Glutamatergic neuron (in vitro differentiated cells): ENCODE measurements at places on chromosomes 6 and 20.

DNA sequence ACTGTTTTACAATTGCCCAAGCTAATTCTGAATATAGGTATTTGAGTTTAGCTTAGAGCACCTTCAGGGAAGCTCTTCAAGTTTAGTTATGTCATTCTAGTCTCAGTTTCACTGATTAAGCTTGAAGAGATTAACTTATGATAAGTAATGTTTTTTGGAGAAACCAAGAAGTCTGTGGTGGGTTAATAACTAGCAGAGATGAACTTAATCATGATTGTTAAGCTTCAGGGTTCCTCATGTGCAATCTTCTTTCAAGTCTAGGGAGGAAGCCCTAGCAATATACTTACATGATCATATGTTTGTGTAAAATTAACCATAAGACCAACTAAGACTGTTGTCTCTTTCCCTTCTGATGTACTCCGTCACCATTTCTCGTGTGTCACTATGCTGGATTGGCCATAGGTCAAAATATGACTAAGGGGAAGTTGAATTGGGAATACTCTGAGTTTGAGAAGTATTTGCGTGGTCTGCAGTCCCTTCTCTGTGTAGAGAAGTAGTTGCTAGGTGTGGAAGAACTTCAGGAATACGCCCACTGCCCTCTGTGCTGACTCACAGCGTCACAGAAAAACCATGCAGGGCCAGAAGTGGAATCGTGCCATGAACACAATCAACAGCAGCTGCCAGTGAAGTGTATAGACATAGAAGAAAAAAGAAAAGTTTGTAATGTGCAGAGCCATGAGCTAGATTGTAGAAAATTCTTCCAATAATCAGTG, 88.3 kb downstream of the SH3BGRL2 start:
- no peak for DNase-seq

- no peak for DNase-seq
These were observed 114.0 kb downstream of the VEGFA start for GRCh38 chr6:43883847-43884651.

DNA sequence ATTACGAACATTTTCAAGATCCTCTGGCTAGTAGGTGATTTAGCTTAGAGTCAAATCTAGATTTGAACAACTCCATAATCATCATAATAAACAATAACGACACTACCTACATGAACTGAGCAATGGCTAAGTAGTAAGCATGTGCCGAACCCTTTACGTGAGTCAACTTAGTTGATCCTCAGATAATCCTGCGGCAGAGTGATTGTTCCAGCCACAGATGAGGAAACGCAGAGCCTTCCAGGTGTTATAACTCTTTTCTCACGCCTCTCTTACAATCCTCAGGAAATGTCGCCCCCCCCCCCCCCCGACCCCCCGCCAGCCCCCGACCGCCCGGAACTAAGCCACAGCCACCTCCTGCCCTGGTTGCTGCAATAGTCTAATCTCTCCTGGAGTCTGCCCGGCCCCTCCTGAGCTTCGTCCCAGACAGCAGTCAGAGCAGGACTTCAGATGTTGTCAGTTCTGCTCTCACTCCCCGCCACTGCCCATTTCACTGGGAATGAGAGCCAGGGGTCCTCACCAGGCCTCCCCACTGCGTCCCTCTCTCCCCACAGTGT, 141.5 kb upstream of the AGPAT4 start:
- no peak for DNase-seq

GRCh38 chr6:20572940-20573339, 38.7 kb downstream of the CDKAL1 start:
- no peak for DNase-seq

DNA sequence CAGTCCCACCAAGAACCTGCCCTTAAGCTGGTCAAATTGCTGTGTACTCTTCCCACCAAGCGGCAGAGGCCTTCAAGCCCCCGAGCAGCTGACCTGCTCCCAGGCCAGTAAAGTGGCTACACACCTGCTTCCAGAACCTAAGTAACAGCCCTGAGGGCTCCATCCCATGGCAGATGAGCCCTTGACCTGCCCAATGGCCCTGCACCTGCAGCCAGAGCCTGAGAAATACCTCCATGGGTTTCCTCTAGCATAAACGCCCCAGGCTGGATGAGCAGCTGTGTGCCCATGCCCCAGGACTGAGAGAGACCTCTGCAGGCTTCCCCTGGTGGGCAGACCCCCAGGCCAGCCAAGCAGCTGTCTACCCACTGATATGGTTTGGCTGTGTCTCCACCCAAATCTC, 123.0 kb upstream of the LAMA2 start:
- no peak for DNase-seq

GRCh38 chr20:34249291-34249690, 8.1 kb downstream of the ASIP start:
- no peak for DNase-seq

- no peak for DNase-seq
These were observed 2.1 kb upstream of the GHRH start for GRCh38 chr20:37263686-37264085.

- no peak for DNase-seq
These were observed 417 bp downstream of the NFATC2 start for GRCh38 chr20:51542033-51542570.

DNA sequence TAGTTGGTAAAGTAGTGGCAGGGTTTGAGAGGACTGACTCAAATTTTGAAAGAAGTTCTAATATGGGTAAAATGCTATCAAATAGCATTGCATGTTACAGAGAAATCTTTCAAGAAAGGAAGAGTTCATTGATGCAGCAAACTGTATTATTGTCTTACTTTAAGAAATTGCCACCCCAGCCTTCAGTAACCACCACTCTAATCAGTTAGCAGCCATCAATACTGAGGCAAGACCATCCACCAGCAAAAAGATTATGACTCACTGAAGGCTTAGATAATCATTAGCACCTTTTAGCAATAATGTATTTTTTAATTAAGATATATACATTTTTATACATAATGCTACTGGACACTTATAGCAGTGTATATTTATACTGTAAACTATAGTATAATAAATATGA, 138.9 kb downstream of the CDK19 start:
- no peak for DNase-seq

DNA sequence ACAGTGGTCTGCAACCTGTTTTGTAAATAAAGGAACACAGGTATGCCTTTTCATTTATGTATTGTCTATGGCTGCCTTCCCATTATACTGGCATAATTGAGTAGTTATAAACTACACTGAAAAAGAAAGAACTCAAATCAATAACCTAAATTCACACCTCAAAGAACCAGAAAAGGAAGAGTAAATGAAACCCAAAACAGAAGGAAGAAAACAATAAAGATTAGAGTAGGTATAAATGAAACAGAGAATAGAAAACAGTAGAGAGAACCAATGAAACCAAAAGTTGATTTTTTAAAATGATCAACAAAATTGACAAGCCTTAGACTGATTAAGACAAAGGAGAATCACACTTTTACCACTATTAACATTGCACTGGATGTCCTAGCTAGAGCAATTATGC, 34.7 kb downstream of the FAM184A start:
- DNase-seq, result no peak
